Kidney capillary endothelial cell (primary cell): ENCODE measurements at places on chromosomes 2 and 18.

- DNase-seq = peak; percentile 40
Observed at GRCh38 chr2:8676191-8676920, 5.5 kb upstream of the ID2 start.

DNA sequence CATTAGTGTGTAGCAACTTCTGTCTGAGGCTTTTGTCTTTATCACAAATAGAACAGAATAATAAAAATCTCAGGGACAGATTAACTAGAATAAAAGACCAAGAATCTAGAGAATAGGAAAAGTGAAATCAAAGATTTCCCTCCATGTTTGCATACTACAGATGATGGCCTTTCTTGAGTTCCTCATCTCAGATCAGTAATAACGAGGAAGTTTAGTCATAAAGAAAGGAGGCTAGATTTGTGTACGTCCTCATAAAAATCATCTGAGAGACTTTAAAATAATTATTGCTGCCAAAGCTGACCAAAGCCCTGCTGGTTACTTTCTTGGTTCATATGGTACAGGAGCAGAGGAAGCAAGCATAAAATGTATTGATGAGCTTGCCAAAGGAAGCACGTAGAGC is 117.3 kb downstream of the MIB1 start:
- no peak for DNase-seq

GRCh38 chr2:158686210-158686691 is 108.9 kb upstream of the DAPL1 start:
- DNase-seq = no peak

GRCh38 chr18:56889621-56890020 is 238.5 kb downstream of the WDR7 start:
- no peak for DNase-seq

DNA sequence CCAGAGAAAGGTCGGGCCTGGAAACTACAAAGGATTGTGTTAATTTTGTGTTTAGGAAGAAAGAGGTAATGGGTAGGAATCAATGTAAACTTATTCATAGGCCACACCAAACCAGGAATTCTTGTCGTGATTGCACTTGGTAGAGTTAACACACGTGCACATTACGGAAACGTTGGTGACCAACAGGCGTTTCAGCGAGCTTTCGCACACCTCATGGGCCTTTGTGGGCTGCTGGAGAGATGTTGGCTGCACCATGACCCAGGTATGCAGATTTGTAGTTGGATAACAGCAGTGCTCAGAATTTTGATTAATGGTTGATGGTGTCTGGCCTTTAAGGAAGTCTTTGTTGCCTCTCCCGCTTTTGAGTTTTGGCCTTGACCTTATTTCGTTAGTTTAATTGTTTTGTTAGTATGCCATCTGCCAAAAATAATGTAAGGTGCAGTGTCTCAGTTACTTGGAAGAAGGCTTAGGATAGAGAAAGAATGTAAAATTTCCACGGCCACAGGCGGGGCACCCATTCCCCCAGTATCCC is 1.9 kb downstream of the ZNF236 start:
- no peak for DNase-seq

DNA sequence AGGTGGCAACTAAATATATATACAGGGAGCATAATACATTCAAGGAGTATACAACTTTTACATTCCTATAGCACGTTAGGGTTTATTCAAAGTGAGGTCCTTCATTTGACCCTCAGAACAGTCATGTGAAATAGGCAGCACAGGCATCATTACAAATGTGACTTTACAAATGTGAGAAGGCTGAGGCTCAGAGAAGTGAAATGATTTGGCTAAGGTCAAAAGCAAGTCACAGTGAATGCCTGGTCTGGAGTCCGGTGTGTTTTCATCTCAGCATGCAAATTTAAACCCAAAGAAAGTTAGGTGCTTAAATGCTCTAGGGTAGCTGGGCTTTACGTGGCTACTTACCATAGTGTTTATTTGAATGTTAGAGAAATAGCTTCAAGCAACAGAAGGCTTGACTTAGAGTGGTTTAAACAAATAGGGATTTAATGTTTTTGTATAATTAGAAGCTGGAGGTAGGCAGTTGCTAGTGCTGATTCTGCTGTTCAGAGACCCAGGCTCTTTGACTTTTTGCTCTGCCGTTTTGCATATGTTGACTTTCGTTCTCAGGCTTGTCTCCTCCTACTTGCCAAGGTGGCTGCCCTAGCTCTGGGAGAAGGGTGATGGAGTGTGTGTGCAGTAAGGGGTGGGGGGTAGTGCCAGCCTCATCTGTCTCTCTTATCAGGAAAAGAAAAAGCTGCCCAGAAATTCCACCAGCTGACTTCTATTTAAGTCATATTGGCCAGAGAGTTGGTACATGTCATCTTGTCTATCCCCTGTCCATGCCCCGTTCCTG is 89.2 kb downstream of the PLCL1 start:
- no peak for DNase-seq

DNA sequence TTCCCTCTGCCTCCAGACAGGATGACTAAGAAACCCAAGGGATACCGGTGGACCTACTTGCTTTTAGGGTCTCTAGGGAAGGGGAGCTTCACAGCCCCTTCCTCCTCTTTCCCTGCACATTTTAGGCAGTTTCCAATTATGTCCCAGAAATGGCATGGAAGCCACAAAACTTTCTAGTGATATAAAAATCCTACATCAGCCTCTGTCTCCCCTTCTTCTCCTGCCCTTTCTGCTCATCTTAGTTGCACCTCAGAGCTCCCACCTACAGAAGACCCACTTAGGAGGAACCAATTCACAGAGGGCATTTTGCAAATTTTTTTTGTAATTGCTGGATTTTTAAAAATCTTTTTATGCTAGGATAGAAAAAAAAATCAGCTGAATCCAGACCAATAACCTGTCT is 263.1 kb downstream of the TNS1 start:
- no peak for DNase-seq

DNA sequence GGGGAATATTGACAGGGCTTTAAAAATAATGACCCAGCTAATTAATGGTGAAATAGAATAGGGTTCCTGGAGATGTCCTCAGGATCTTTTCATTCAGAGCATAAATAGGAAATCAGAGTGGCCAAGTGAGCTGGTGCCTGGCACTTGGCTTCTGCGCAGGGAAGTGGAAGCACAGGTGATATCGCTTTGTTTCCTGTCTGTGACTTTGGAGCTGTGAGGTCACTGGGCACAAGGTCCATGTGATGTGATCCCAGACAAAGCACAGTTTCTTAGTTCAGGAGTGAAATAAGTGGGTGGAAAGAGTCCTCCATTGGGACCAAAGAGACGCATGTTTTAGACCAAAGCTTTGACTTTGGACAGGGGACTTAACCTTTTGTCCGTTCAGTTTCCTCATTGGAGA is 338.3 kb downstream of the CYRIA start:
- no peak for DNase-seq

GRCh38 chr2:65025453-65026123 is 30.6 kb upstream of the CEP68 start:
- no peak for DNase-seq

DNA sequence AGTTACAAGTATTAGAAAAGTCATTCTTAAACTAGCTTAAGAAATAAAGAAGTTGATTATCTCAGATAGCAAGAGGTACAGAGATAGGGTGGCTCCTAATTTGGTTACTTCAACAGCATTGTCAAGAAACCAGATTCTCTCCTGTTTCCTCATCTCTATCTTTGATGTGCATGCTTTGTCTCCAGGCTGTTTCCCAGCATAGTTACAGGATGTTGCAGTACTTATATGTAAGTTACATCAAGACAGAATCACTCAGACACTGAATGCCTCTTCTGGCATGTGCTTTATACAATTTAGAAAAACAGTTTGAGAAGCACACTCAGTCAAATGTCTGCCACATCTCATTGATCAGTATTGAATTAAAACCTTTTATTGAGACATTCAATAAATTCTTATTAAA is 189.5 kb upstream of the UBE2E3 start:
- DNase-seq = no peak
